CD8-positive, alpha-beta T cell (primary cell): ENCODE measurements at places on chromosomes 11 and 22. TPM values are rescaled to one million over a fixed set of nuclear protein-coding genes. Genes with fewer than 3 reads are reported as not detected.

- no peak for DNase-seq
These were observed 740 bp upstream of the TRMT2A start for GRCh38 chr22:20117633-20118299.

Gene TRIM51
- total RNA-seq: not detected

DNA sequence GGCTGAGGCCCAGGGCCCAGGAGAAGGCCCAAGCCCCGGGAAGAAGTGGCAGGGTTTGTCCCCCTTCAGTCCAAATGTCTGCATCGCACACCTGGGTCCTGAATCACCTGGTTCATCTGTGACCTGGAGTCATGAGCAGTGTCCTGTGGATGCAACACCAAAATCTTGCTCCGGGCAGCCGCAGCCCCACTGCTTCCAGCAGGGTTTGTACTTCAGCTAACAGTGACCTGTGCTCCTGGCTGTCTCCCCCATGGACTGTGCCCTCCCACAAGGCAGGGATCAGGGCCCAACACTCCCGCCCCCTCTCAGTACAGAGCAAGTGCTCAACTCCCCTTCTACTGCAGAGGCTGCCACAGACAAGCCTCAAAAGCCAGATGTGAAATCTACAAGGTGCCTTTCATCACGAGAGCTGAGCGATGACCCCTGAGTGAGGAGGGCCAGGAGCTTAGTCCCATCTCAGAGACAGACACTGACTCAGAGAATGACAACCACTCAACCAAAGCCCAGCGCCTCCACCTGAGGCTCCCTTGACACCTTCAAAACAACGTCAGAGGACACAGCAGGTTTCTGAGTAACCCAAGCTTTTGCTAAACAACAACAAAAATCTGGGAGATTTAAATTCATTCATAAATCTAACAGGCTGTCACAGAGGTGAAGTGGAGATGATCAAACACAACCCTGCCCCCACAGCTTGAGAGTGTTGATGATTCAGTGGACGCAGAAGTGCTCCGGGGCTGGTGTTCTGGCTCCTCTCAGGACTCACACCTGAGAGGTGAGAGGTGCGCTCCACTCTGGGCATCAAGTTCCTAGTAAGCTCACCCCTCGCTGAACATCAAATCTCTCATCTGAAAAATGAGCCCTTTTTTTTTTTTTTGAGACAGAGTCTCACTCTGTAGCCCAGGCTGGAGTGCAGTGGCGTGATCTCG, 3.4 kb downstream of the KIAA0930 start:
- DNase-seq: no peak

- no peak for DNase-seq
These were observed 16.6 kb upstream of the MOB2 start for GRCh38 chr11:1502954-1503707.

DNA sequence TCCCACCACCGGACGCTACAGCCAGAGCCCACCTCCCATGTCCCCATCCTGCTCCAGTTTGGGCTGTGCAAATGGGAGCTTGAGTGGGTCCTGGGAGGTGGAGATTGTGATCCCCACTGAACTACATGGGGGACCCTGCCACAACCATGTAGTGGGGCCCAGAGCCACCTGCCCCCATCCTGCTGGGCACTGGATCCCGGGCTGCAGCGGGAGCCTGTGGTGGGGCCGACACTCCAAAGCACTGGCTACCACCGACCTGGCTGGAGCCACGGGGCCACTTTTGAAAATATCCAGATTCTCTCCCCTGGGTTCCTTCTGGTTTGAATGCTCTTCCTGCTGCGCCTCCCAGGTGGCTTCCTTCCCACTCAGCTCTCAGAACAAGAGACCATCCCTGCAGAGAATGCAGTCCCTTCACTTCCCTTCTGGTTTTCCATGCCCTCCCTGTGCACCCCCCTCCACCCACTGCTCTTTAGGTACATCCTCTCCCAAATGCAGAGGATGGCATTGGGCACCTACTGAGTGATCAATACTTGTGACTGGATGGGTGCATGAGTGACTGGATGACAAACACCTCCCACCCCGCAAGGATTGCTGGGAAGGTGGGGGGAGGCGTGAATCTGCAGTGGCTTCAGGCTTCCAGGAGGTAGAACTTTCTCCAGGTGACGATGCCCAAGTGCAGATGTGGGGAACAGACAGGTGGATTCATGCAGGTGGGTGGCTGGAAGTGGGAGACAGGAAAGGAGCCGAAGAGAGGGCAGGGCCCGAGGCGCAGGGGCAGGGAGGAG, 846 bp upstream of the UNC93B1 start:
- DNase-seq: no peak

GRCh38 chr22:22200569-22201184, 43.9 kb upstream of the VPREB1 start:
- DNase-seq: no peak

DNA sequence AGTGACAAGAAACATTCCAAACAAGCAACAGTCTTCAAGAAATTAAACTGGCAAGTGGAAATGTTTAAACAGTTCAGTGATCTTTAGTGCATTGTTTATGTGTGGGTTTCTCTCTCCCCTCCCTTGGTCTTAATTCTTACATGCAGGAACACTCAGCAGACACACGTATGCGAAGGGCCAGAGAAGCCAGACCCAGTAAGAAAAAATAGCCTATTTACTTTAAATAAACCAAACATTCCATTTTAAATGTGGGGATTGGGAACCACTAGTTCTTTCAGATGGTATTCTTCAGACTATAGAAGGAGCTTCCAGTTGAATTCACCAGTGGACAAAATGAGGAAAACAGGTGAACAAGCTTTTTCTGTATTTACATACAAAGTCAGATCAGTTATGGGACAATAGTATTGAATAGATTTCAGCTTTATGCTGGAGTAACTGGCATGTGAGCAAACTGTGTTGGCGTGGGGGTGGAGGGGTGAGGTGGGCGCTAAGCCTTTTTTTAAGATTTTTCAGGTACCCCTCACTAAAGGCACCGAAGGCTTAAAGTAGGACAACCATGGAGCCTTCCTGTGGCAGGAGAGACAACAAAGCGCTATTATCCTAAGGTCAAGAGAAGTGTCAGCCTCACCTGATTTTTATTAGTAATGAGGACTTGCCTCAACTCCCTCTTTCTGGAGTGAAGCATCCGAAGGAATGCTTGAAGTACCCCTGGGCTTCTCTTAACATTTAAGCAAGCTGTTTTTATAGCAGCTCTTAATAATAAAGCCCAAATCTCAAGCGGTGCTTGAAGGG, 6.0 kb downstream of the MALAT1 start:
- DNase-seq: peak; percentile 25

DNA sequence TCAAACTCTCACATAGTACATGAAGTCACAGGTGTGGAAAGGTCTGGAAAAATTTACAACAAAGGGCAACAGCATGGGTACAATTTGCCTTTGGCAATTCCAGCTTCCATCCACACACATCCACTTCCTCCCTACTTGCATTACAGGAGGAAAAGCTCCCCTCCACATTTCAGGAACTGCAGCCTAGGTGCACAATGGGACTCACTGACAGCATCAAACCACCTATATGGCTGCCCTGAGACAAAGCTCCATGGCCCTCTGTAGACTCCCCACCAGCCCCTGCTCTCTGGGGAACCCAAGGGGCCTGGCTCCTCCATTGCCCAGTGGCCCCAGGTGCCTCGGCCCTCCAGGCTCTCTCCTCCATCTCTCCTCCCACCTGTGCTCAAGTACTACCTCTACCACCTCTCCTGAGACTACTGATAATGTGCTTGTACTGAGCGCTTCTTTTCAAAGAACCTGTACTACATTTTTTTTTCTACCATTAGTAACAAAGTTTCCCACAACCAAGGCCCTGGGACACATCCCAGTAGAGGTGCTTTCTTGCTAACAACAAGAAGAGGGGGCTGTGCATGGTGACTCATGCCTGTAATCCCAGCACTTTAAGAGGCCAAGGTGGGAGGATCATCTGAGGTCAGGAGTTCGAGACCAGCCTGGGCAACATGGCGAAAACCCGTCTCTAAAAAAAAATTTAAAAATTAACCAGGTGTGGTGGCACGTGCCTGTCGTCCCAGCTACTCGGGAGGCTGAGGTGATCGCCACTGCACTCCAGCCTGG, 4.9 kb downstream of the YPEL1 start:
- DNase-seq: no peak

Gene MMP7
- total RNA-seq: not detected

DNA sequence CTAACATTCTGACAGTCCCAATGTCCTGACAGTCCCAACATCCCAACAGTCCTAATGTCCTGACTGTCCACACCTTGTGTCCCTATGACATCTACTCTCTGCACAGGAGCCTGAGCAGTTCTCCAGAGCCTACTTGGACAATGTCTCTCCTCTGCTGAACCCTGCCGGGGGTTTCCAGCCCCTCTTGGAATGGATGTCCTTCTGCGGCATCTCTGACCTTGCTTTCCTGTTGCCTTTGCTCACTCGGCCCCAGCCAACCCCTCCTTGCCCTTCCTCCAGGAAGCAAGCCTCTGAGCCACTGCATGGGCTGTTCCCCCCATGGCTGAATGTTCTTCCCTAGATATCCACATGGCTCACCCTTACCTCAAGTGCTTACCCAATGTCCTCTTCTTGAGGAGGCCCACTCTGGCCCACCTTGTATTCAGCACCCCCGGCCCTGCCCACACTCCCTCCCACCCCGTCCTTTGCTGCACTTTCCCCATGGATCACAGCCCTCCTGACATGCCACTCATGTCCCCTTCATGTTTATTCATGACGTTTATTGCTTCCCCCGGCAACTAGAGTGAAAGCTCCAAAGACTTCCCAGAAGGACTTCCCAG, 59.5 kb downstream of the DHCR7 start:
- DNase-seq: no peak

DNA sequence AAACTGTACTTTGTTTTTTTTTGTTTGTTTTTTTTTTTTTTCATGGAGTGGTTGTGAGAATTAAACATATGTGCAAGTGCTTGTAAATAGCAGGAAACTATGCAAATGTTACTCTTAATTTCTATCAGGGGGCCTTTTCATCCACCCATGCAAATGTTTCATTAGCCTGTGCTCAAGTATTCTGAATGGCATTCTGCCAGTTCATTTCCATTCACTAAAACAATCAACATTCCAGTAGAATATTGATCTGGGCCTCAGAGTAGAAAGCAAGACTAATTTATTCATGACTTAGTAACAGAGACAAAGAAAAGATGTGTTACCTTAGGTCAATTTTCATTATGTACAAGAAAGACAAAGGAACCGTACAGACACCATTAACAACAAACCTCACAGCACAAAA, 971.4 kb downstream of the DLG2 start:
- DNase-seq: no peak

Gene CASTOR1
- 17.2 TPM for total RNA-seq

DNA sequence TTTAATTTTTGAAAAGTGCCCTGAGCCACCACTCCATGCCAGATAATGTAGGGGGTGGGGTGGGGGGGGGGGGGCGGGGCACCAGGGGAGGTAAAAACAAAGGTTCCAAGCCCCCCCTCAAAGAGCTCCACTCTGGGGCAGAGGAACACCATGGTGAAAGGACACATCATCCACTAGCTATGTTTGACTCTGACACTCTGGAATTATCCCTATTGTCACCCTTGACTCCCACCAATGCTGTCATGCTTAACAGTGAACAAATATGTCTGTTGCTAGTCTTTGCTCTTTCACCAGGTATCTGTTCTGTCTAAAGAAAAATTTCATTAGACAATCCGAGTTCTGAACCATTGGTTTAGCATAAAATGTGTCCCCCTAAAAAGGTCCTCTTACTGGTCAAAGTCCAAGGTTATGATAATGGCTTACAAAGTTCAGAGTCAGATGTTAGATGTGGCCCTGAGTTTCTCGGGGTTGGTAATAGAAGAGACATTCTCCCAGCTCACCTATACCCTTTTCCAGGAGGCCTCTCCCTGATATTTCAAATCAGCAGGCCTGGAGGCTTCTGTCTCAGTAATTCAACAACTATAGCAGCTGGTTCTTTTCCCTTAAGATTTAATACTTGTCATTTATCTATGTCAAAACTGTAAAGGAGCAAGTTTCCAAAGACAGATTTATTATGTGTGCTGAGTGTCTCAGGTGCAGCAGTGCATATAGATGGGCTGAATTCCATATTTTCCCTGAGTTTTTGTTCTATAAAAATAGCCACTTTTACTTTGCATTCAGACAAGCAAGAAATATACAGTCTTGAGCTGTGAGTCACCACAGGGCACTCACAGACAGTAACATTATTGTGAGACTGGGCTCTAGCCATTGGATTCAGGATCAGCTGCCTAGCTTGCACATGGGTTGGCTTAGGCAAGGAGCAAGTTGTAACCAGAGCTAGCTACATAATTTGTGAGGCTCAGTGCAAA, 174.1 kb downstream of the CSNK2A3 start:
- DNase-seq: no peak

- DNase-seq: no peak
These were observed 134.0 kb downstream of the INSC start for GRCh38 chr11:15248749-15249148.

GRCh38 chr11:57639321-57640067, 10.2 kb downstream of the YPEL4 start:
- DNase-seq: peak; percentile 13

Gene RFPL3
- not detected for total RNA-seq

DNA sequence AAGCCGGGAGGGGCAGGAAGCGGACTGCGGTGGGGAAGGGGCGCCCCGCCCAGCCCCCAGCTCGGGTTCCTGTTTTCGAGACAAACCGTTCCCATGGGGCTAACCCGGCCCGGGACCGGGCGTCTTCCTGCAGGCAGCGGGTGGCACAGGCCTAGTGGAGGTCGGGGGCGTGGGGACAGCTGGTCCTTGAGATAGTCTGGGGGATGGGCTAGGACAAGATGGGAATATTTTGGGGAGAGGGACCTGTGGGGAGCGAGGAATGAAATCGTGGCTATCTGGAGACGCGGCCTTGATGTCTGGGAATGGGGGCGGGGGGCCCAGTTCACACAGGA, 1.2 kb upstream of the RASGRP2 start:
- DNase-seq: peak; percentile 97

GRCh38 chr11:636511-637332, at the start of gene DRD4:
TSS of gene DRD4 (plus strand) at chr11:637269. CDS start at chr11:637305, 36 bp downstream.
- no peak for DNase-seq

- DNase-seq: no peak
These were observed 258.3 kb downstream of the LRRC4C start for GRCh38 chr11:41201156-41201555.

DNA sequence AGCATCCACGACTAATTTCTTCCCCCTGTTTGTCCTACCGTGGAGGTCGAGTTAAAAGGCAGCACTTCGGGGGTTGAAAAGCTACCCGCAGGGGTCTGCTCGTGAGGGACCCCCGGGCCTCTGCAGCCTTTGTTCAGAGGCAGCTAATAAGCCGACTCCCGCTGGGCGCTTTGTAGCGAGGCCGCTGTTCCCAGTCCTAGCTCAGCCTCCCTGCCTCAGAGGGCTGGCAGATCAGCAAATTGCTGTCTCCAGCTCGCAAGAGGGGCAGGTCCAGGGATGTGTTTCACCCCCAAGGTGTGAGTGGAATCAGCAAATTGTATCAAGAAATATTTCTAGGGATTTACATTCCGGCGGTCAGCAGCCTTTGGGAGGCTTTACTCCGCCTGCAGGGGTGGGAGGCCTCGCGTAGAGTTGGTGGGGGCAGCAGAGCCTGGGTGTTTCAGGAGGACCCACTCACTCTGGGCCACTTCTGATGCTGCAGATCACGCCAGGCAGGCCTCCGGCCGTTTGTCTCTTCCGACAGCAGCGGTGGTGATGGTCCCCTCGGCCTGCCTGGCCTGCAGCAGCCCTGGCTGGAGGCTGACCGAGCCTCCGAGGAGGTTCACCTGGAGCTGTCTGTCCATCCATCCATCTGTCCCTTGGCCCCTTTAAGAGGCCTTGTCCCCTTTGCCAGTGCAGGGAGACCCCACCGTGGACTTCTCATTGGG, 21.6 kb upstream of the KCNQ1OT1 start:
- DNase-seq: no peak
